ENCODE measurements at places on chromosomes 5 and 9.

- no peak for DNase-seq
Measured at GRCh38 chr5:176454724-176455394, 6.7 kb downstream of the FAF2 start.

- DNase-seq: no peak
Measured at GRCh38 chr5:115456539-115457040, 88.0 kb downstream of the FEM1C start.

- no peak for DNase-seq
Measured at GRCh38 chr9:15423231-15423985, 732 bp downstream of the SNAPC3 start.

DNA sequence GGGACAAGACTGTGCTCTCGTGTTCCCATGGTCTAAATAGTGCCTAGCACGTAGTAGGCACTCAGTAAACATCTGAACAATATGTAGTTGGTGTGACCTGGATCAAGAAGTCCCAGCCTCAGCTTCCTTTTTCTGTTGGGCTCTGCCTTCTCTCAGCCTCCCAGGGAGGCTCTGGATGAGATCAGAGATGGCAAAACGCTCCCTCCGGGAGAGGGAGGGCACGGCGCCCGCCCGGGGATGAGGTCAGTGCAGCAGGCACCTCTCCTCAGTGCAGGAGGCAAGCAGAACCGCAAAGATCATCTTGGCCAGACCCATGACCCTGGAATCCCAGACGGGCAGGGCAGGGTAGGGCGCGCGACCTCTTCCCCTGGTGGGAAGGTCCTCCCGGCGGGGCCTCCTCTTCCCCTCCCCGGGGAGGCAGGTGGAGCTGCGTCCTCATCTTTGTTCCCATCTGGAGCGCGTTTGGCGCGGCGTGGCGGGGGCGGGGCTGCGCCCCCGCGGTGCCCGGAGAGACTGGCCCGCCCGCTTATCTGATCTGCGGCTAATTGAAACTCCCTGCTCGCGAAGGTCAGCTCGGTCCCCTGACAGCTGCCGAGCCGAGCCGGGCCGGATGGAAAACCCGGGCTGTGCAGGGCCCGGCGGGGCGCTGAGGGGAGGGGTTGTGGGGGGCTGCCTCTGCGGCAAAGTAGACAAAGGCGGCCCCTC is 60.9 kb downstream of the CXXC5 start:
- no peak for DNase-seq

DNA sequence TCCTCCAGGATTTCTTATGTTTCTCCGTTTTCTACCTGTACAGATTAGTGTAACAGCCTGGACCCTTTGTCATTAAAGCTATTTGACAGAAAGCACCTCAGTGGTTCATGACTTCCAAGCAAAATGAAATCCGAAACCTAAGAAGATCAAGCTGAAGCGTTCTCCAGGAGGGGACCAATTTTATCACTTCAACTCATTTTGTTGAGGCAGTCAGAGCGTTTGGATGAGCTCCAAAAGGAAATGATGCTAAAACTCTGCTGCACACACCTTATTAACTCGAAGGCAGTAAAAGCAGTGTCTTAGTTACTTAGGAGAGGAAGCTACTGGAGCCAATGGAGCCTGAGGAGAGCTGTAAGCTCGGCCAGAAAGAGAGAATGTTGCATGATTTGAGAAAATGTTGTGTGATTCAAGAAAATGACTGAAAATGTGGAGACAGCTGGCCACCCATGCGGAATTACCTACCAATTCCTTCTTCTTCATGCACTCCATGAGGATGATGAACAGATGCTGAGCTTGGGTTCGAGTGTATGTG is 346.7 kb upstream of the KLF9 start:
- no peak for DNase-seq

- no peak for DNase-seq
Measured at GRCh38 chr9:93721417-93721965, 145.1 kb downstream of the PHF2 start.

- no peak for DNase-seq
Measured at GRCh38 chr5:136018814-136019783, 9.7 kb upstream of the TGFBI start.

GRCh38 chr9:127568618-127568970 is 43.5 kb upstream of the STXBP1 start:
- no peak for DNase-seq

GRCh38 chr9:98909935-98910334 is 33.8 kb upstream of the COL15A1 start:
- no peak for DNase-seq

DNA sequence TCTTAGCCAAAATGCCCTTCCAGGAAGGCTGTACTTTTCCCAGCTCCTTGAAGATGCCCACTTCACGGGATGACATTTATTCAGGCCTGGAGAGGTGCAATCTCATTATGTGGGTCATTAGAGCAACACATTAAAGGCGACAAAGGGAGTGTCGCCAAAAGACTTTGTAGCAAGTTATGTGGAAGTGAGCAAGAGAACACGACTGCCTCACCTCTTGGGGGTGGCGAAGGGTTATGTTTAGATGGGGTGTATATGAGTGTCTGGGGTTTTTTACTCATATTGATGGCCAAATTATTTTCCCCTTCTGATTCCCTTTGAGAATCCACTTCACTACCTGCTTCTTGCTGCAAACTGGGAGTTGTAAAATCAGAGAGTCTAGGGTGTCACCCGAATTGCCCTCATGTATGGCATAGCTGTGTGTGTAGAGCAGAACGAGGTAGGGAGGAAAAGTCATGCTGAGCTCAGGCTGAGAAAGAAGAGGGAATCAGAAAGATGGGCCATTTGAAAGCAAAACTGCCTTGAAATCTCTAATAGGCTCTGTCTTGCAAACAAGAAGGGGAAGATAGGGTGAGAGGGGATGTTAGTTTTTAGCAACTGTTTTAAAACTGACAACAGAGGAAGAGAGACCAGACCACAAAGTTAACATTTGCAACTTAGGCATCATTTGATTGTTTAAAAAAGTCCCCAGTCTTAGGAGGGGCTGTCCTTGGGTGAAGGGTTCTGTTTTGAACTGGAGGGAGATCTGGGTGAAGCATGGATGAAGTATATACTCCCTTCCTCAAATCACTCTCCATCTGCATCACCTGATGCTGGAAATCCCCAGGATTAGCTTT is 97.1 kb upstream of the IL12B start:
- no peak for DNase-seq

GRCh38 chr5:118921866-118922265 is 66.5 kb downstream of the DTWD2 start:
- DNase-seq: no peak

DNA sequence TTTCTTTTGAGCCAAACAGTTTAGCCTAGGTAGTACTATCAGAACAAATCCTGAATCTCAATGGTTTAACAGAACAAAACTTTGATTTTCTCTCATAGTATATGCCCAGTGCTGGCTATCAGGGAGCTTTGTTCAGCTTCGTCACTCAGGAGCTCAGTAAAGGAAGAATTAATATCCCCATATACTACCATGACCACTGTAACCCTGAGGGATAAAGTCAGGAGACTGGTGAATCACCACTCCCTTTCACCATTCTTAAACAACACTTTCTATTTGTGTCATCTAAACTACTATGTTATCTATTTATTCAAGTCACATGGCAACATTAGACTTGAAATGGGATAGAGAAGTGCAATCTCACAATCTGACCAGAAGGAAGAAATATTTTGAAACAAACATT is 522.6 kb upstream of the COX7C start:
- no peak for DNase-seq

DNA sequence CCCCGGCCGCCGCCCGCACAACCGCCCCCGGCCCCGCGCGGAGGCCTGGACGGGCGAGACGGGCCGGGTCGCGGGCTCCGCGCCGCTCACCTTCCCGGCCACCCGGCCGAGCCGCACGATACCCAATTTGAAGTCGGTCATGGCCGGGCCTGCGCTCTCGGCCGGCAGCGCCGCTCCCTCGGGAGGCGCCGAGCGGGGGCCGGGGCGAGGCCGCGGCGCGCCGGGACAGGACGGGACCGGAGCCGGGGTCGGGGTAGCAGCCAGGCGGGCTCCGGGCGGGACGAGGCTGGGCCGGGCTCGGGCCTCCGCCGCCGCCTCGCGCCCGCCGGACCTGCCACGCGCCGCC is 216 bp downstream of the ZMYND19 start:
- no peak for DNase-seq

DNA sequence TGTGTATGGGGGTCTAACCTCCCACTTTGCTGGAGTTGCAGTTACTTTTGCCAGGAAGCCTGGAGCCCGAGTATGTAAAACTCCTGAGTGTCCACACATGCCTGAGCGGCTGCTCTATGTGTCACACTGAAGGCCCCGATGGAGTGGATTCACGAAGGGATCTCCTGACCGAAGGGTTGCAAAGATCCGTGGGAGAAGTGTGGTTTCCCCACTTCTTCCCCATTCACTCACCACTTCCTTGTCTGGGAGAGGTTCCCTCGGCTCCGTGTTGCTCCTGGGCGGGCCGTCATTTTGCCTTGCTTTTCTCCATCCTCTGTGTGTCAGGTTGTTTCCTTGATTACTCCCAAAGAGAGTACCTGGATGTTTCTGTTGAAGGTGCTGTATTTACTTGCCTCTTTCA is 16.2 kb upstream of the IL3 start:
- no peak for DNase-seq

GRCh38 chr5:165405340-165405739 is 1899.9 kb downstream of the MAT2B start:
- DNase-seq: no peak

DNA sequence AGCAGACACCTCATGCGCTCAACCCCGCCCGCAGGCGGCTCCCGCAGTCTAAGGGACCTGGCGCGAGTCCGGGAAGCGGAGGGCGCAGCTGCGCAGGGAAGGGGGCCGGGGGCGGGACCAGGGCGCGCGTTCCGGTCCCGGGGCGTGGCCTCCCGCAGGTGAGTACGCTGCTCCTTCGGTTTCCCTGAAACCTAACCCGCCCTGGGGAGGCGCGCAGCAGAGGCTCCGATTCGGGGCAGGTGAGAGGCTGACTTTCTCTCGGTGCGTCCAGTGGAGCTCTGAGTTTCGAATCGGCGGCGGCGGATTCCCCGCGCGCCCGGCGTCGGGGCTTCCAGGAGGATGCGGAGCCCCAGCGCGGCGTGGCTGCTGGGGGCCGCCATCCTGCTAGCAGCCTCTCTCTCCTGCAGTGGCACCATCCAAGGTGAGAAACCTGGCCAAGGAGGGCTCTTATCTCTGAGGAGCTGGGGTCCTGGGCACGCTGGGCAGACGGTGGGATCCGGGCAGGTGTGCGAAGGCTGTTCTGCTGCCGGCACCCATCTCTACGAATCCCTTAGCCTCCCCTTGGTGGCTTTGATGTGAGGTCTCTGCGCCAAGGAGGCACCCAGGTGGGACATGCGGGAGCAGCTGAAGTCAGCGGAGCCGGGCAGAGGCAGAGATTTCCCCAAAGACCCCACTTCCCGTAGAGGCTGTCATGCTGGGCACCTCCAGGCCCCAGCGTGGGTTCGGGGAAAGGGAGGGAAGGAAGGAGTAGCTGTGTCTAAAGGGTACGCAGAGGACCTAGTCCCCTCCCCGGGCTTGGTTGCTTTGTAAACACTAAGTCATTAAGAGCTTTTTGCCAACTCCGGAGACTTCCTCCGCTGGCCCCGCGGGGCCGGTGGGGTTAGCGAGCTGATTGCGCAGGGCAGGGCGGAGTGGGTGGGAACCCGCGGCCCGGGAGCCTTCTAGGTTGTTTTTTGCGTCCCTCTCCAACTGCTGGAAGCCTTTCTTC is at the start of gene F2RL1:
Gene F2RL1, plus strand, starts transcription at position 187 of the 988 bp plus-strand sequence. Its CDS starts 153 bp downstream, at position 340.
- peak; percentile 42 for DNase-seq

DNA sequence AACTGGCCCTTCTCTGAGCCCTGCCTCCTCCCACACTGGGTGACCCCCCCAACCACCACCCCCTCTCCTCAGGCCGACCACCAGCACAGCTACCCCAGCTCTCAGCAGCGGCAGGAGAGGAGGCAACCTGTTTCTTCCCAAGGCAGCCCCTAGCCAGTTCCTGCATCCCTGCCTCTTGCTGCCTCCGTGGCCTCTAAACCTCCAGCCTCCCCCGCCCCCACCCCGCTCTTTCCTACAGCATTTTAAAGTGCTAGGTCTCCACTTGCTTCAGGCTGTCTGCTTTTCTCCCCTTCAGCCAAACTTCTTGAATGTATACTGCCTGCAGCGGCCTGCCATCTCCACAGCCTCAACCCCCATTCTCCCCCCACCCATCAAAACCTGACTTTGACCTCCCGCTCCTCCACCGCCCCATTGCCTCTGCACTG is 135.6 kb downstream of the DAB2IP start:
- no peak for DNase-seq

GRCh38 chr9:121404906-121405305 is 34.9 kb upstream of the STOM start:
- DNase-seq: no peak

DNA sequence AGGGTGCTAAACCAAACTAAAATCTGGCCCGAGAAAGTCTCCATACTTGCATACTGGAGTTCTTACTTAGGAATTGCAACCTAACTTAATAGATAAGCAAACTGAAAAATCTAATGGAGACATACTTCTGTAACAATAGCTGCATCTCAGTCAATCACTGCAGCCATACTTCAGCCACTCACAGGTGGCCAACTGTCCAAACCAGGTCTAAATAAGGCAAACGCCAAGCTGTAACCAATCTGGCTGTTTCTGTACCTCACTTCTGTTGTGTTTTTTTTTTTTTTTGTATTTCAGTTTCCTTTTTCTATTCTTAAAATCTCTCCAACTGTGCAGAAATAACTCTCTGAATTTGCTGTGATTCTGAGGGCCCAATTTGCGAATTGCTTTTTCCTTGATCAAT is 4.4 kb upstream of the NDUFB6 start:
- DNase-seq: no peak

GRCh38 chr5:74556631-74557595 is 83.6 kb downstream of the ENC1 start:
- no peak for DNase-seq

All from stimulated activated CD4-positive, alpha-beta T cell treated with anti-CD3 and anti-CD28 coated beads, Interleukin-1b, Interleukin-23, amount 100 ng/mL, for 4 hours (primary cell).